ENCODE measurements at places on chromosomes 5 and 9.

DNA sequence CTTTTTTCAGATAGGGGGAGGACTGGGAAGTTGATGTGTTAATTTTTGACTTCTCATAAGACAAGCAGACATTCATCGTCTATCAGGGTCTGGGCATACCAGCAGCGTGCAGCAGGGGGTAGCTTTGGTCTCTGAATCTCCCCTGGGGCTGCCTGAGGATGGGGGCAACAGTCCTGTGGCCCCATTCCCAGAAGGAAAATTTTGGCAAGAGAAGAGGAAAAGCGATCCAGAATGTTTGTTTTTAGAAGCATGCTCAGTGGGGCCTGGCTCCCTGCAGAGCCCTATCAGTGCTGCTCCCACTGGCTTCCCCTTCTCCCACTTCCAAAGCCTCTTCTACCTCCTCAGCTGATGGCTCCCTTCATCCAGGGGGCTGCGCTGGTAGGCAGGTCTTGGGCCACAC lies 194.8 kb upstream of the IL12B start:
- DNase-seq: peak; percentile 8

GRCh38 chr9:106769331-106769730 lies 93.6 kb upstream of the ZNF462 start:
- DNase-seq: no peak

- no peak for DNase-seq
Observed at GRCh38 chr5:139924294-139925215, 118.5 kb downstream of the NRG2 start.

GRCh38 chr5:171263181-171263580 lies 45.9 kb upstream of the TLX3 start:
- DNase-seq: no peak

DNA sequence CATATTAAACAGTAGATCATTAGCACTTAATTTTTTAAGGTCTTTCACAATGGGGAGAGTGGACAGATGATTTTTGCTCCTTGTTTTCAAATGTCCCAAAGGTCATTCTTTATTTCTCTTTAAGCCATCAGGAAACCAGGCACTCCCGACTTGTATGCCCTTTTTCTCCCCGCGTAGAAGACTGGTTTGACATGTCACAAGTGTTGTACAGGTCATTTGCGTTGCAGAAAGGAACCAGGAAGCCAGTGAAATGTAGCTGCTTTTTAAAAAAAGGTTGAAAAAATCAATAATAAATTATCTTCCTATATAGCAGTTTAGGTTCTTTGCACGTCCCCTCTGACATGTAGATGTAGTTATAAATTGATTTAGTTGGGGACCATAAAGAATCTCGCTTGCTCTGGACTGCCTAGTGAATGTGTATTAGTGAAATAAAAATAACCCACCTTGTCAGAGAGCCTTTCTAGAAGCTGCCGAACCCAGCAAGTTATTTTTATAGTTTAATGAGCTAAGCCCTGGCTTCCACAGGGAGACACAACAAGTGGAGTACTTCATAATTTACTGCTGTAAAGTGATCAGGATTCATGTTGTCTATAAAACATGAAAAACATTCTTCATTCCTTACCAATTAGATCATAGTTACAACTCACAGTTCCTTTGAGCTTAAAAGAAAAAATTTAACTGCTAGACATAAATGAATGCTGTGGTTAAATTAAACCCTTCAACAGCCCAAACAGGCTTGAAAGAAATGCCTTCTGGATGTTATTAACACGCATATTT lies 404.6 kb downstream of the CSNK1G3 start:
- DNase-seq: peak; percentile 15

- no peak for DNase-seq
Observed at GRCh38 chr9:123127512-123128075, 94.1 kb downstream of the GPR21 start.

DNA sequence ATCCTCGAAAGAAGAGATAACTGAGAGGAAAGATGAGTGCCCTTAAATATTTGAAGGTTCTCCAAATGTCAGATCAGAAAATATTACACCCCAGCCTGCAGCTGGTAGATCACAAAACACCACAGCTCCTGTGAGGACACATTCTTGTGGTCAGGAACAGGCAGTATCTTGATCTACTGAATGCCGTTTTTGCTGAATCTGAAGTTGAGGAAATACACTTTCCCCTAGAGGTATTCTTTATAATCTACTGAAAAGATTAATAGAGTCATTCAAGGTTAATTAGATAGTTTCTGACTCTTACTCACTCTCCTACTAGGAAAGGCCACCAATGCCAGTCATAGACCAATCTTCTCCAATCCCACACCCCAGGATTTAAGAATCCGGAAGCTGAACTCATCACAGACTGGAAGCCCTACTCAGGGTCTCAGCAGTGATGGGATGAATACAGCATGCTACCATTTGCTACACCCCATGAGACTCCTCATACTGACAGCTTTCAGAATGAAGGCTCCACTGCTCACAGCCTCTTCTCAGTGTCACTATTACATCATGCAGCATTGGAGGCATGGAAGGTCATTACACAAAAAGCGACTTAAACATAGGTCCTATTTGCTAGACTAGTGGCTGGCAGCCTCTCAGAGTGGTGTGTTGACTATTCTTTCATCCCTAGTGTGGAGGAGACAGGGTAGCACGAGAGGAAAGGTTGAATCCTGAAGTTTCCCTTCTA lies 143.9 kb upstream of the SLC1A3 start:
- no peak for DNase-seq

- DNase-seq: no peak
Observed at GRCh38 chr5:96052374-96052773, 90.7 kb upstream of the ELL2 start.

GRCh38 chr5:135019314-135019713 lies 14.7 kb downstream of the PITX1 start:
- no peak for DNase-seq

DNA sequence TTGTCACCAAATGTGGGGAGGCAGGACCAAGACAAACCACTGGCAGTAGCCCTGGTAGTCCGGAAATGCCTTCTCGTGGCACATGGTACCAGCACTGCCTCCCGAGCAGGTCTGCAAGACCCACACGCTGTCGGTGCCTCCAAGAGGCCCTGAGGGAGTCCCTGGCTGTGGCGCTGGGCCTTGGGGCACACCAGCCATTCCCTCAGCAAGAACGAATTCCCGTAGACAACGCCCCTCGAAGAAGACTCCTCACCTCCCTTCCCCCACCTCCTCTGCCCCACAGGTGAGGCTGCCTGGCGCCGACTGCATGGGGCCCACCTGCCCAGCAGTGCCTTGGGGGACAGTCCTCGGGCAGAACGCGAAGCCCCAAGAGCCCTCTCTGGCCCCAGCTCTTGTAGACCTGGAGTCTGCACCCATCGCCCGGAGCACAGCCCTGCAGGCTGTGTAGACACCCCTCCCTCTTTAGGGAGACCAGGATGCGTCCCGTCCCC lies 56.0 kb downstream of the EXD3 start:
- no peak for DNase-seq

GRCh38 chr9:135338546-135338945 lies 141.0 kb upstream of the PPP1R26 start:
- no peak for DNase-seq

DNA sequence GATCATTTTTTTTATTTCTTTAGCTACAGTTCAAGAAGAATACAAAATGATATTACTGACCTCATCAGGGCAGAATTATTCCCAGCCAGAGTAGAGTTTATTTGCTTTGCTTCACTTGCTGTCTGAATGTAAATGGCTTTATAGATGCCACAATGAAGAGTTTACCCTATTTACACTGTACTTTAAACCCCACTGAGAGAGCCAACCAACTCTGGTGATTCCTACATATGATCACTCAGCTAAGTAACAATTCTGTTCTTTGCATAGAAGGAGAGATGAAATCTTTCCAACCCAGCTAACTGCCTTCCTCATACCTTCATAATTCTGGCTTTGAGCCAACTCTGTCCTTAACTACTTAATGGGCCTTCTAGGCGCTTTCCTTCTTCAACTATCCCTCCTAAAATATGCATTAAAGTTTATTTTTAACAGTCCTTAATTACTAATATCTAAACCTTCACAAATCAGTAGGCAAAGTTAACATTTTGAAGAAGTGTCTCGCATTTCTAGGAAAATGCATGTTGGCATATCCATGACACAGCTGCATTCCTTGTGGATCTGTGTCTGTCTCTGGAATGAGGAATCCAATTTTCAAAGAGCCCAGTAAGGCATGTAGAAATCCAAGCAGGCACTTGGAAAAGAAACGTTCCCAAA lies 284.8 kb upstream of the GRAMD2B start:
- no peak for DNase-seq

- DNase-seq: no peak
Observed at GRCh38 chr5:178330791-178331404, 98.3 kb upstream of the PHYKPL start.

GRCh38 chr5:56356836-56357160 lies 123.7 kb upstream of the ANKRD55 start:
- DNase-seq: no peak

DNA sequence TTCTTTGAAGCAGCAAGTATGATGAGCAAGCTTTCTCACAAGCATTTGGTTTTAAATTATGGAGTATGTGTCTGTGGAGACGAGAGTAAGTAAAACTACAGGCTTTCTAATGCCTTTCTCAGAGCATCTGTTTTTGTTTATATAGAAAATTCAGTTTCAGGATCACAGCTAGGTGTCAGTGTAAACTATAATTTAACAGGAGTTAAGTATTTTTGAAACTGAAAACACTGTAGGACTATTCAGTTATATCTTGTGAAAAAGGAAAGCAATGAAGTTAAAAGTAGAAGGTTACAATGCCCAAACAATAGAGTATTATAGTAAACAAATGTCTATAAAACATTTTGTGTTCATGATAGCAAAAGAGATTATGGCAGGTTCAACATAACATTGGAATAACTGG lies 88.6 kb downstream of the JAK2 start:
- peak; percentile 5 for DNase-seq

- DNase-seq: no peak
Observed at GRCh38 chr9:92963831-92964606, 16.7 kb downstream of the FGD3 start.

GRCh38 chr9:123425836-123426365 lies 69.9 kb downstream of the CRB2 start:
- no peak for DNase-seq

DNA sequence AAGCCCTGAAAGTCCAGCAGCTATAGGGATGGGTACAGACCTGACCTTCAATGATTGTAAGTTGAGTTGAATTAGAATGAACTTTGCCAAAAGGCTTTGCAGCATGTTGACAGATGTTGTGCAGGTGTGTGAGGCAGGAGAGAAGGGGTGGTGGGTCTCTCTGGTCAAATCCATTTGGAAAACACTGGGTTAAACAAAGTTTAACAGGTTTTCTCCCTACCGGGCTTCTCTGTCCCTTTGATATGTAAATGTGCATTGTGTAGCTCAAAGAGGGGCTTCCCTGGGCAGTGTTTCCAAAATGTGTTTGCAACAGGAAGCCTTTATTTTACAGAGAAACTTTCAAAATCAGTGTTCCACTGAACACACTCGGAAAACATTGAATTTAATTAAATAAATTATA lies 72.1 kb upstream of the BRINP1 start:
- no peak for DNase-seq

DNA sequence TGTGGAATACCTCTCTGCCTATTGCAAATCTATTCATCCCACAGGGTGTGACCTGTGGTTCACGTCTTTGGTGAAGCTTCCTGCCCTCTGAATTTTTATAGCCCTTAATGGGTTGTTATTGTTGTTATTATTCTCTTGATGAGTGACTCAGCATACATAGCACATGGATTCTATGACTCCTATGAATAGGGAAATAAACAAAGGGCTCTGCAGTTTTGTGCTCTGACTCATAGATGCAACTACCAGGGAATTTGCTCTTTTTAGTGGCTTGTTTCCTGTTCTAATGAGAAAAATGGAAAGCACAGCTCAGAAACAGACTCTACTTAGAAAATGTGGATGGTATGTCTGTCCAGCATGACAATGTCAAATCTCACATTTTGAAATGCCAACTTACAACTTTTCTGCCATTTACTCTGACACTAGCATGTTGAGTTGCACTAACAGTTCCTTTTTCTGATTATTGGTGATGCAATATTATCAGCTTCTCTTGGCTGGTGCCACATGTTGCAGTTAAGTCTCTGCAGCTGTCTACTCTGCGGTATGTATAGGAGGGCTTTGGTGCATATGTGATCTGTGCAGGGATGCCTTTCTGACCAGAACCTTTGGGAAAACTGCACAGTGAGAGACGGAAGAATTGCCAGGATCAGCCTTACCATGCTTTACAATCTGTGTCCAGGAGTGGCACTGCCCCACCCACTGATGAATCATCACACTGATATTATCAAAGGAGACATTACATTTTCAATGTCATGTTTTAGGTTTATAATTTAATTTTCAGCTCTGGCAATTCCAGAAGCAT lies 996.4 kb upstream of the WWC1 start:
- no peak for DNase-seq

Measured in NCI-H1694 treated with DMSO at 0.1 percent for 48 hours (cell line).